ENCODE measurements at places on chromosomes 1 and 21.

- DNase-seq = no peak
Measured at GRCh38 chr1:220135755-220136154, 41.8 kb downstream of the IARS2 start.

DNA sequence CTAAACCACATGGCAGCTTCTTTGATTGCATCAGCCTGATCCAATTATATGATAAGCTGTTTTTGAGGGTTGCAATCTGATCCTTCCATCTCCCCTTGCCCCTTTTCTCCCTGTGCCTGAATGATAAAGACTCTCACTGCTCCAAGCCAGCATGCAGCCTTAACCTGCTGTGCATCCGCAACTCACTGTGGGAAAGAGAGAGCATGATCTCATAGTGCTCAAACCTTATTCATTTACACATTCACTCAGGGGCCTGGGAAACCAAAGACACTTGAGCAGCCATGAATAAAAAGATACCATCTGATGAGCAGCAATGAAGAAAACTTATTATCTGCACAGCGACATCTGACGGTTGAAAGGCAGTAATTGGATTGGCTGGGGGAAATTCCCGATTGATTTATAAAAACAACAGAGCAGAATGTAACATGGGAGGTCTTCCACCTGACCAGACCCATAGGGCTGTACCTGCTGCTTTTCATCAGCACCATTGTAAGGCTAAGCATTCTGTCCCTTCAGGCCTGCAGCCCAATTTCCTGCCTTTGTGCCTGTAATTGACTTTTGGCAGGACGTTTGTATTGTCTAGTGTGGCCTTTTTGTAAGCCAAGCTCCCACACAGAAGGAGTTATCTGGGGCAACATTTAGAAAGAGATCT is 62.5 kb downstream of the KIAA0040 start:
- DNase-seq = no peak

GRCh38 chr1:153355445-153356071 is 2.1 kb upstream of the S100A9 start:
- DNase-seq = peak; percentile 27

DNA sequence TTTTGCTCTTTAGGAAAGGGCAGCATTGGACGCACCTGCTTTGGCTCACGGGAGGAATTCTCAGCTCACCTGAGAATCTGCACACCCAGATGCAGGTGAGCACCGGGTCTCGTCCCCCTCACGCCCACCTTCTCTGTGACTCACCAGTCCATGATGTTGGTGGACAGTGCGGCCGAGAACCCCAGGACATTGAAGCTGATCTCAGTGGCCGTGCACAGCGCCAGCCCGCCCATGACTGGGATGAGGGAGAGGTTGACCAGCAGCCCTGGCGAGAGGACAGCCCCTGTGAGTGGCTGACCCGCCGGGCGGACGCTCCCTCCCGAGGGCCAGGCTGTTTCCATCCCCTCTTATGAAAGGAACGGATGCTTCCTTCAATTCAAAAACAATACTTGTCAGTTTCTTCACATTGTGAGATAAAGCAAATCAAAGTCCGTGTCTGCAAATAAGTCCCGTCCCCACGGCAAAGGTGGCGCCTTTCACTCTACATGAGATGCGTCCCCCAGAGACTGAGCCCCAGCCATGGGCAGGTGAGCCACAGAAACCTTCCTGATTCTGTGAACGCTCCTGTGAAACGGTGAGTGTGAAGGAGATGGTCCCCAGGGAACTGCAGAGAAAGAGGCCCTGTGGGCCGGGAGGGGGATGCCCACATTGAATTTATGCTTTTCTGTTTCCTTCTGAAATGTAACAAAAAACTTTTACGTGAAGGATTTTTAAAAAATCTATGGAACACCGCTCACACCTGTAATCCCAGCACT is 12.7 kb upstream of the CDK11B start:
- DNase-seq = no peak

GRCh38 chr1:29343908-29344307 is 107.6 kb downstream of the PTPRU start:
- no peak for DNase-seq

DNA sequence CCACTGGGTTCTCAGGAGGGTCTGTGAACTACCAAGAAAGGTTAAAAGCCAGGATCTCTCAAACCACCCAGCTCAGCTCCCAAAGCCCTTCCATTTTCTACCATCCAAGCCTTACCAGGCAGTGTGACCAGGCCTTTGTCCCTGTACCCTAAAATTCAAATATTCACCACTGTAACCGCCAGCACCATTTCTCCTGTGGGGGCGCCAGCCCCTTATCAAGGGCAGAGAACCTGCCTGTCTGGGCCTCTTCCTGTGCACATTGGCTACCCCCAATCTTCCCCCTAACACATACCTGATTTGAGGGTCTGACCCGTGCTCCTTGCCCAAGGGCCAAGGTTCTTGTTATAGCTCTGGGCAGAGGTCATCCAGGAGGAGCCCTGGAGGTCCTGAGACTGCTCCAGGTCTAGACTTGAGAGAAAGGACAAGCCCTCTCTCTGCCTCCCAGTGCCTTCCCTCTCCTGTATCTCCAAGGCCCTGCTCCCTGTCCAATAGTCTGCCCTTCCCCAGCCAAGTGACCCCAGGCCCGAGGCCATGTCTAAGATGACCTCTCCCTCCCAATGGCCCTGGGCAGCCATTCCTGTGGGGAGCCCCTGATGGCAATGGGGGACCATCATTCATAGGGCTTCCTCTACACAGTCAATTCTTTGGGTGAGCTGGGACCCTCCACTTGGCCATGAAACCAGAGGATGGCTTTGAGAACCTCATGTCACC is 78.5 kb downstream of the FHAD1 start:
- no peak for DNase-seq

DNA sequence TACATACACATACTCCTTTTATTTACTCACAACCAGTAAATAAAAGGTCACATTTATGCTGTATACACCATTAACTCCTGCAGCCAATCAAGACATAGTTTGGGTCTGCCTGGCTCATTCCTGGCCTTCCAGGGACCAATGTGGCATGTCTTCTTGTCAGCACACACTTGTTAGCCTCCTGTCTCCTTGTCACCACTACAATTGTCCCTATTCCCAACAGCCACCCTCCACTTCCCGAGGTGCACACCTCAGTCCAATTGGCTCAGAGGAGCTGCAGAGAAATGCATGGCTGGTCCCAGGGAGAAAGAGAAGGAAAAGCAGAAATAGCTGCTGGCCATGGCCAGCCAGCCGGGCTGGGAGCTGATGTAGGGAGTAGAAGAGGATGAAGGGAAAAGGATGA is 116.9 kb downstream of the PLXNA2 start:
- DNase-seq = no peak

DNA sequence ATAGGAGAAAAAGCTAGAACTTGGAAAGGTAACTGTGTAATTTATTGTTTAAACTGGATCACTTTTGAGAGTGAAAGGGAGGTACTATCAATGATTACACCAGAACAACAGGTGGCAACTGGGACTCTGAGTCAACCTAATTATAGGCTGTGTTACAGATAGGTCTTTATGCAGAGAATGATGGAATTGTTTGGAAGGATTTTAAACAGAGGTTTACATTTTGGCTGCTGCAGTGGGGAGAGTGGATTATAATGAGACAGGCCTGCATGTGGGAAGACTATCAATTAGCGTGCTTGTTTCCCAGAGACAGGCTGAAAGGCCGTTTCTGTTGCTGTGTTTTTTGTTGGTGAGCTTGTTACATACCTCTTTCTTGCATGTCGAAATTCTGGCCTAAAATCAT is 432.9 kb downstream of the PLA2G4A start:
- no peak for DNase-seq

GRCh38 chr1:155195201-155196102 is 12.2 kb downstream of the THBS3 start:
- no peak for DNase-seq

- peak; percentile 10 for DNase-seq
Measured at GRCh38 chr1:54763816-54764132, 549 bp downstream of the PARS2 start.

DNA sequence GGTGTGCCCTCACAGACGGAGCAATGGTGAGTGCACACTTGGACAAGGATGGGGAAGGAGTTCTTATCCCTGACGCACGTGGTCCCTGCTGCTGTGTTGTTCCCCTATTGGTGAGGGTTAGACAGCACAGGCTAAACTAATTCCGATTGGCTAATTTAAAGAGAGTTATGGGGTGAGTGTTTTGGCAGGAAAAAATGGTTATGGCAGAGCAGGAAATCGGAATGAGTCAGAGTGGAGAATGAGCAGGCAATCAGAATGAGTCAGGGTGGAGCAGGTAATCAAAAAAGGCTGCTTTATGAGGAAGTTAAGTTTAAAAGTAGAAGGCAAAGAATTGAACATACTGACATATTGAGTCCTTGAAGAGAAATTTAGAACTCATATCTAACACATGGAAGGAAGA is 100.5 kb downstream of the NGF start:
- no peak for DNase-seq

DNA sequence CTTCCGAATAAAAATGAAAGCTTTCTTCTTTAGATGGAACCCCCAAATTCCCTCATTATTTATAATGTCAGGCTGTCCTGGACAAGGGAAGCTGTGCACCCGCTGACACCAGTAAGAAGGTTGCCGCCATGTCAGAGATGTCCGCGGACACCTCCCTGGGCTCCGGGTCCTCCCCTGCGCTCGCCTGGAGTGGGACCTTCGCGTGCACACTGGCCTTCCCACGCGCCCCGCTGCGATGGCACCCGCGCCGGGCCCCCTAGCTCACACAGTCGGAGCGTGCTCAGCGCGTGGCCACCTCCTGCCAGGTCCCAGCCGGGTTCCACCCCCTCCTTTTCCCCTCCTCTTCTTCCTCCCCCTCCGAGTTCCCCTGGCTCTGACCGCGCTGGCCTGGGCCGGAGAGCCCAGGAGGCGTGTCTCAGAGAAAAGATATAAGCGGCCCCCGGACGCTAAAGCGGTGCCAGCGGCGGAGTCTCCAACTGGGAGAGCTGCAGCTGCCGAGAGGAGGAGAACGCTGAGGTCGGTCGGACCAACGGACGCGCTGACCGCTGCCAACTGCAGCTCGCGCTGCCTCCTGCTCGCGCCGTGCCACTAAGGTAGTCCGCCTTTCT is at the start of gene G0S2:
Gene G0S2 (plus strand): TSS at position 456 of the 608 bp plus-strand sequence. CDS start 273 bp downstream, outside the sequence.
- DNase-seq = no peak

DNA sequence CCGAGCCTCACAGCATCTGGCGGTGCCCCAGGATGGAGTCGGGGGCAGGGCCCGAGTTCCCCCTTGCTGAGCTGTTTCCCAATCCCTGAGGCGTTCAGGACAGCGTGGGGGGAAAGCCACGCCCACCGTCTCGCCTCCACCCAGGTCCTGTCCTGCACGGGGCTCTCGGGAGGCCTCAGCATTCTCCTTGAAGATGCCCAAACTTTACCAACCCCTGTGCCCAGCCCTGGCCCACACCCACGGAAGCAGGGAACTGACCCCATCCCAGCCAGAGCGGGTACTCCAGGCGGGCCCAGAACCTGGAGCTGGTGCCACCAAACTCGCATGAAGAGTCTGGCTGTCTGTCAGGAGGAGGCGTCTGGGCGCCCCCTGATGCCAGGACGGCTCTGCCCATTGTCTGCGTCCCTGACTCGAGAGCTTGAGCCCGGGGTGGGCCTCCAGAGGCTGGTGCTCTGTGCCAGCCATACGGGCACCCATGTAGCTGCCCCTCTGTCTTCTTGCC is 35.3 kb upstream of the POFUT2 start:
- no peak for DNase-seq

DNA sequence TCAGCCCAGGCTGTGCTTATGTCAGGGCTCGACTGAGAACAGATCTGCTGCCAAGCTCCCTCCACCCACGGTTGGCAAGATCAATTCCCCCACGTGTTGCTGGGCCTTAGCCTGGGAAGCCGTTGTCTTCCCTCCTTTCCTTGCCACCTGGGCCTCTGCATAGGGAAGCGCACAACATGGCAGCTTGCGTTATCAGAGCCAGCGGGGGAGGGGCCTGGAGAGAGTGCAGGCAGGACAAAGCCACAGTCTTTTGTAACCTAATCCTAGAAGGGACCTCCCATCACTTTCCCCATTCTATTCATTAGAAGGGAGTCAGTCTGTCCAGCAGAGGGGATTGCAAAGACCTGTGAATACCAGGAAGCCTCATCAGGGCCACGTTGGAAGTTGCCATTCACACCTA is 17.0 kb upstream of the IGSF21 start:
- no peak for DNase-seq

DNA sequence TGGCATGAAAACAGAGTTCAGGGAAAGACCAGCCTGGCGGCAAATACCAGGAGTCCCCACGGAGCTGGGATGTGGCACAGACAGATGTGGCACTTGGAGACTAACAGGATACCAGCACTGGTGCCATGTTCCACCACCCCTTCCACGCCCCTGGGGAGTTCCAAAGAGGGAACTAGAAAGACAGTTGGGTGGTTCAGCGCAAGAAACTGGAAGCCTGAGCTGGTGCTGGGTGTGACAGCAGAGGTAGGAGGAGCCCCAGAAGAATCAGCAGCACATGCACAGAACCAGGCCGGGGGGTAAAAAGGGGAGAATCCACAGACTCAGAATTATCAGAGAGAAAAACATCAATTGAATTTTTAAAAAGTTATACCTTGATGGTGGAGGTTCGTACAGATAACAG is 22.4 kb downstream of the DDX20 start:
- no peak for DNase-seq

- DNase-seq = no peak
Measured at GRCh38 chr1:109787211-109787844, 23.6 kb upstream of the EPS8L3 start.

DNA sequence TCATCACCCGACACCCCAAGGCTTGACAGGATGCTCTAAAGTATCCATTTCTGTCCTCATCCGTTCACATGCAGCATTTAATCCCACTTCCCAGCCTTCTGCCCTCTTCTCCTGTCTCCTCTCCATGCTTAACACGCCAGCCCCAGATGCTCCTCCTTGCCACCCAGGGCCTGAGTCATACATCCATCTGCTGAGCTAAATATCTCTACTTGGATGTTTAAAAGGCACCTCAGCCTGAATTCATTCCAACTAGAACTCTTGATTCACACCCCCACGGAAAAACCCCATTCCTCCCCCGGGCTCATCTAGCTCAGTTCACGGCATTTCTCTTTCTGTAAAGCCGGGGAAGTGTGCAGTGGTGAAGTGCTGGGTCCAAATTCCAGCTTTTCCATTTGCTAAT is 27.7 kb downstream of the TEX35 start:
- DNase-seq = no peak

DNA sequence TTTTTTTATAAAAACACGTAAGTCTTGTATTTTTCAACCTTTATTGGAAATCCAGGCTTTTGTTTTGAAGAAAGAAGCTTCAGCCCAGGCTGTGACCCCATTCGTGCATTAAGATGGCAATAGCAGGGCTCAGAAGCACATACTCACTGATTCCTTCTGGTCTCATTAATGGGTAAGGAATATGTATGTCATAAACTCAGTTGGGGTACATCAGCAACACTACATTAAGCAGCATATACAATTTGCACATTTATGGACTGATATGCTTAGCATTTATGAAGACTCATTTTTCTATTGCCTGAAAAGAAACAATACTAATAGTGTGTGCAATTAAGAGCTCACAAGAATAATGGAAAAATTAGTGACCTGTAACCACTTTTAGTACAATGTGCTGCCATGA is 945.4 kb upstream of the PRMT6 start:
- DNase-seq = no peak

- DNase-seq = no peak
Measured at GRCh38 chr1:197859024-197859423, 43.4 kb upstream of the C1orf53 start.

- no peak for DNase-seq
Measured at GRCh38 chr1:226108935-226109828, 46.7 kb downstream of the H3-3A start.

Data from activated T-cell treated with anti-CD3 and anti-CD28 coated beads for 24 hours (primary cell).